HEK293T (cell line): ENCODE measurements at places on chromosomes 11 and 22.

DNA sequence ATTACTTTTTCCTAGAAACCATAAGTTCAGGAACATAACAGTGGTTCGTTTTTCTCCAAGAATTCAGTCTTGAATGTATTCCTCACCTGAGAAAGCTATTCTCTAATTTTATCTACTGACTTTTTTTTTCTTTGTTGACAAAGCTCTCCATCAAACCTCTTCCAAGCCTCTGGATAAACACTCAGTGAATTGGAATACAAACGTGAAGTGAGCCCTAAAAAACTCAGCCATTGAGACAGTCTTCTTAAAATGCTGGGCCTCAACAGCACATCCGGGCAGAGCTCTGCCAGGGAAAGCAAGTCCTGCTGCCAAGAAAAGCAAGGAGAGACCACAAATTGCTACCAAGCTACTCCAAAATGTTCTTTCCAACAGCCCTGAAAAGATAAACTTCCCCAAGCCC, 7.7 kb upstream of the SLC1A2 start:
- no peak for DNase-seq

- no peak for DNase-seq
Measured at GRCh38 chr11:95660038-95660437, 129.5 kb downstream of the FAM76B start.

- DNase-seq: peak; percentile 46
Measured at GRCh38 chr22:28142361-28142961, 223.4 kb upstream of the PITPNB start.

GRCh38 chr11:2987881-2988861, 4.0 kb downstream of the NAP1L4 start:
- DNase-seq: no peak
